ENCODE measurements at places on chromosomes 1 and 21. TPM values are rescaled to one million over a fixed set of nuclear protein-coding genes. Genes with fewer than 3 reads are reported as not detected.
A peak's percentile ranks its signal among the peaks of the same experiment; 100 is the strongest.

GRCh38 chr1:16173447-16174260 lies 17.8 kb upstream of the EPHA2 start:
- peak; percentile 99 for DNase-seq

Gene HAO2
- not detected for polyA plus RNA-seq

Gene ZNF648
- not detected for polyA plus RNA-seq

DNA sequence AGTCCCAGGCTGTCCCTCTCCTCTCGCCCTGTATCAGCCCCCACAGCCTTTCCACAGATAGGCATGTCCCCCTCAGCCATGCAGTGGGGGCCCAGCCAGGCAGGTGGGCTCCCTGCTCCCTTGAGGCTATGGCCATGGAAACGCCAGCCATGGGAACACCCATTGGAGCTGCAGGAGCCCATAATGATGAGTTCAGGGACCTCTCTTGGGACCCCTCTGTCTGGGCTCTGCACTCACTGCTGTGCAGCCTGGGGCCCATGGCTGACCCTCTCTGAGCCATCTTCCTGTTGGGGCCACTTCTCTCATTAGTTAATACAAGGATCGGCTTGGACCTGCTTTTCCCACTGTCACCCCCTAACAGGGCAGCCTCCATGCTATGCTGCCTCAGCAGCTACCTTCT lies 33.2 kb downstream of the WNT3A start:
- no peak for DNase-seq

GRCh38 chr1:51990478-51990965 lies at the start of gene RAB3B:
Gene RAB3B (minus strand): TSS chr1:51990700. CDS start chr1:51977117, 13,583 bp downstream.
- DNase-seq: peak; percentile 26

- no peak for DNase-seq
Observed at GRCh38 chr1:31315902-31316301, 19.1 kb downstream of the ZCCHC17 start.

GRCh38 chr1:97145321-97145956 lies 423.9 kb downstream of the PTBP2 start:
- DNase-seq: no peak

Gene PTPRU
- 8.6 TPM for polyA plus RNA-seq

DNA sequence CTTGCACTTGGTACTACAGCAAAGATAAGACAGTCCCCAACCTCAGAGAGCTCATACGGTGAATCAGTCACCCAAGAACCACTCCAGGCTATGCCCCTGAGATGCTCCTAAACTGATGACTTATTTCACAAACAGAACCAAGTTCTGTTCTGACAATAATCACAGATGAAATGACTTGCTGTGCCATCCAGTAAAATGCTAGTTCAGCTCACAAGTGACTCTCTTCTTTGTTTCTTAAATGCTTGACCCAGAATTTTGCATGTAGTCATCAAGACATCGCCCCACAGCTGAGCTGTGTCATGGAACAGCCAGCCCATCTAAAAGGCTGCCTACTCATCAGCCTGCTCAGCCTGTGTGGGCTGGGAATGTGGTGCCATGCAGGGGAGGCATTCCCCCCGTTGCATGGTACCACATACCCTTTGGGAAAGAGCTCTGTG lies 6.1 kb upstream of the SLC19A2 start:
- DNase-seq: no peak

GRCh38 chr1:229478852-229479251 lies 29.3 kb downstream of the NUP133 start:
- no peak for DNase-seq

Gene INKA2
- polyA plus RNA-seq: 2.0 TPM

GRCh38 chr1:16189921-16190621 lies 22.4 kb downstream of the ARHGEF19 start:
- DNase-seq: no peak

Gene NUAK2
- 9.5 TPM for polyA plus RNA-seq
